ENCODE measurements at places on chromosomes 4 and X.

GRCh38 chrX:47222751-47223350 is 4.4 kb downstream of the CDK16 start:
- DNase-seq = no peak

DNA sequence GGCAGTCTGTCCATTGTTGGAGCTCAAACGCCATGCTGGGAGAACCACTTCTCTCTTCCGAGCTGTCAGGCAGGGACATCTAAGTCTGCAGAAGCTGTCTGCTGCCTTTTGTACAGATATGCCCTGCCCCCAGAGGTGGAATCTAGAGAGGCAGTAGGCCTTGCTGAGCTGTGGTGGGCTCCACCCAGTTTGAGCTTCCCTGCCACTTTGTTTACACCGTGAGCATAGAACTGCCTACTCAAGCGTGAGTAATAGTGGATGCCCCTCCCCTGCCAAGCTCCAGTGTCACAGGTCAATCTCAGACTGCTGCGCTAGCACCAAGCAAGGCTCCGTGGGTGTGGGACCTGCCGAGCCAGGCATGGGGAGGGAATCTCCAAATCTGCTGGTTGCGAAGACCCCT is 145.7 kb downstream of the VSIG4 start:
- no peak for DNase-seq

GRCh38 chr4:1511441-1512041 is 105.3 kb upstream of the NKX1-1 start:
- DNase-seq = peak; percentile 9

- DNase-seq = no peak
Measured at GRCh38 chr4:181728305-181728966, 514.8 kb upstream of the TENM3 start.

GRCh38 chrX:110600745-110601310 is 194.8 kb downstream of the CHRDL1 start:
- DNase-seq = no peak

GRCh38 chrX:21131346-21131745 is 242.9 kb upstream of the CNKSR2 start:
- no peak for DNase-seq

Data from hematopoietic multipotent progenitor cell treated with erythropoietin and hydrocortisone succinate and interleukin-3 and kit ligand, for 17 days (in vitro differentiated cells).